ENCODE measurements at places on chromosomes 12 and 14.

DNA sequence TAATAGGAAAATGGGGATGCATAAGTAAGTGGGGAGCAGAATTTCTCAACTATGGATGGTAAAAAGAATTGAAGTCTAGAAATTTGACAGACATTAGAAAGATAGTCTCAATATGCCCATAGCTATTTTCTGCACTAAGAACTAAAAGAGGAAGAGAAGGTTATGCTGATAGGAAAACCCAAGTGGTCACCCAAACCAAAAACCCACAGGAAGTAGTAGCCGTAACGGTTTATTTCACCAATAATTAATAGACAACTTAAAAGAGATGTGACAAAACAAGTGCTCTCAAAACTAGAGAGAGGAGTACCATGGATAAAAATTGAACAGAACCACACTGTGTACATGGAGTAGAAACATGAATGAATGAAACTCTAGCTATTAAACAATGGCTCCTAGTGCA is 295.4 kb downstream of the FSCB start:
- DNase-seq = no peak

DNA sequence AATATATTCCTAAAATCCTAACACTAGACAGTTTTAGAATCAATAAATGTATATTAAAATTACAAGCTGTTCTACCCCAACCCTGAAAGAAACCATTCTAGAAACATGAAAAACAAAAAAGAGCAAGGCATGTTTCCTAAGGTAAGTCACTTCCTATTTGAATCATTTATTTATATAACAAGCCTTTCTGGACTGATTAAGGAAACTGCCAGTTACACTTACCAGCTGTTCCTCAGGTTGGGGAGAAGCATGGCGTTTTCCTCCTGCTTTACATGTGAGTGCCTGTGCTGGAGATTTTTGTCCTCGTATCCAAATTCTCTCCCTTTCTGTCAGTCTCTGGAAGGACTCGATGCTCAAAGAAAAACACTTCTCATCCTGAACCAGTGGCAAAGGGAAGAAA is 183.3 kb downstream of the EFCAB11 start:
- no peak for DNase-seq

DNA sequence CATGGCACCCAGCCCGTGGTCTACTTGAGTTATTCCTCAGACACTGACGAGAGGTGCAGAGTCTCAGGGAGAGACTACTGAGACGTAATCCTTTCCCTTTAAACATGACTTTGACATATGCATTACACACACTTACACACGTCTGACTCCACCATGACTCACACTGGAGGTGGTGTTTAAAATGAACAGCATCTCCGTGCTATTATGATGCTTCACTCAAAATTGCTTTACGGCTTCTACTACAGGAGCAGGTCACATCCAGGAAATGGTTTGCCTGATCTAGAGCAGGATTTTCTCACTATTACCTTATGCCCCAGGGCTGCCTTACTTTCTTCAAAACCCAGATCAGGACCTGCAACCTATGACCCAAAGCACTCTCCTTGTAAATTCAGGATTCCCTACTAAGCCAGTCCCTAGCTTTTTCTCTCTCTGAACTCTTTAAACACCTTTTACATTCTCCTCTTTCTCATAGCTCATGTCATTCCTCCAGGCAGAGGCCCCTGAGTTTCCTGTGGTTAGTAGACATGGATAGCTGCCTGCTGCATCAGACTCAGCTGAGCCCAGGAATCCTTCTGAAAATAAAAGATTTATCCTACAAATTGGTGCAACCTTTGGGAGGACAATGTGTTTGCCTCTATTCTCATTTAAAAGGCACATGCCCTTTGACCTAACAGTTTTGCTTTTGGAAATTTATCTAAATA is 31.2 kb downstream of the TMCC3 start:
- no peak for DNase-seq

DNA sequence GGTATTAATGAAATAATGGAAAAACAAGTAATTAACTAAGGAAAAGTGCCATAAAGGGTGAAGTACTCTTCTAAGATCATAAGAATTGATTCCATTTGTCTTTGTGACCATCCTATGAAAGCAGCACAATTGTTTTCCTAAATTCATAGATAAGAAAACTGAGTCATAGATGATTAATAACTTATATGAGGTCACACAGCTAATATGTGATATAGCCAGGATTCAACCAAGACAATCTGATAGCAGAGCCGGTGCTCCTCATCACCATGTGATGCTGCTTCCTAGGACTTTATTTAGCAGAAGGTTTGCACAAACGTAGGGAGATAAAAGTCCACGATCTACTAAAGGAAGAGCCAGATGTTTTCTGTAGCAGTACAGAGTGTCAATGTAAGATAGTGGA is 181.5 kb upstream of the SYT1 start:
- no peak for DNase-seq

- DNase-seq = no peak
Measured at GRCh38 chr12:113230315-113231234, 9.3 kb downstream of the TPCN1 start.

- no peak for DNase-seq
Measured at GRCh38 chr14:93263416-93263815, 56.4 kb downstream of the UBR7 start.

GRCh38 chr14:76510181-76510580 is 134.2 kb downstream of the ESRRB start:
- DNase-seq = no peak

DNA sequence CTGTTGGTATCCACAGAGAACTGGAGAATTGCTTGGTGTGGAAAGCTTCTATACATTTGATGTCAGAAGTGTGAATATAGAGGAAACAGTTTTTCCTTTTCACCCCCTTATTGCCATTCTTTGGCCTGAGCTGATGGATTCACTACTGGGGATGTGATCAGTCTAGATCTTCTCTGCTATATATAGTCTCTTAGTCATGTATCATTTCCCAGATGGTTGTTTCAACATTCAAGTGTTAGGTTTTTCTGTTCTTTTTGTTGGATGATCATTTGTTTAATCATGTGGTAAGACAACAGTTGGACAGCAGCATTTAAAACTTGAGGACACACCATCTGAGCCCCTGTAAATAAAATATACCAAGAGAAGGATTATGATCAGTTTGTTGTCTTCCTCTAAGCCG is 29.6 kb downstream of the TMX1 start:
- no peak for DNase-seq

DNA sequence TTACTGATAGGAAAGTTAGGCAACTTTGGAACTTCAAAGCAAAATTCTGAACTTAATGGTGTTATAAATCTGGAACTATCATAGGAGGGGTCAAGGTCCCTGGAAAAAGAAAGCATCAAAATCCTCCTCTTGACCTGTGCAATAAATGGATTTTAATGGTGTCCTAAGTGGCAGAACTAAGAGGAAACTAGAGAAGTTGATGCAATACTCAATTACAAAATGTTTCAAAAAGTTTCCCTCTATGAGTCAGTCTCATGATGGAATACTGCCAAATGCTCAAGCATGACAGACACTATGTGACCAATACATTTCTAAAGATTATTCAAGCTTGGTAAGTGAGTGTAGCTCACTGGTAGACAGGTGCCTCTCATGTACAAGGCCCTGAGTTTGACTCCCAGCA is 47.7 kb upstream of the ERGIC2 start:
- no peak for DNase-seq

DNA sequence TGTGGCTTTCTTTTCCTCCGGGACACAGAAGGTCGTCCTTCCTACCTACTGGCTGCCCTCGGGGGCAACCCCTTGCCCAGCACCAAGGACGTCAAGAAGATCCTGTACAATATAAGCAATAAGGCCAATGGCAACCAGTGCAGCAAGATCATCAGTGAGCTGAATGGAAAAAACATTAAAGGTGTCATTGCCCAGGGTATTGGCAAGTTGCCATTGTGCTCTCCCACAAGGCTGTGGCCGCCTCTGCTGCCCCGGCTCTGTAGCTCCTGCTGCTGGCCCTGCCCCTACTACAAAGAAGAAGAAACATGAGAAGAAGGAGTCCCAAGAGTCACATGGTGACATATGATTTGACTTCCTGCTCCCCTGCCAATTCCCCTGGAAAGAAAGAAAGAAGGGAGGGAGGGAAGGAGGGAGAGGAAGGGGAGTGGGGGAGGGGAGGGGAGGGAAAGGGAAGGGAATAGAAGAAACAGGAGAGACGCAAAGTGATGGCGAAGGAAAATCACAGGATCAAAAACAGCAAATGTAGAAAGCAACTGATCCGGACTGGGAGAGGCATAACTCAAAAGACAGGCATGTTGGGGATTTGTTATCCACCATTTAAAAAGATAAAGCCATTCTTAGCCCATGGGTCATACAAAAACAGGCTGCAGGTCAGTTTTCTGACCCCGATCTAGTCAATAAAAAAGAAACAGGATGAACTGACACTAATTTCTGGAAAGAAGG is 61.3 kb upstream of the RESF1 start:
- DNase-seq = no peak

GRCh38 chr12:84463741-84464495 is 448.7 kb downstream of the SLC6A15 start:
- DNase-seq = no peak

- no peak for DNase-seq
Measured at GRCh38 chr12:17159506-17160300, 553.7 kb upstream of the LMO3 start.

DNA sequence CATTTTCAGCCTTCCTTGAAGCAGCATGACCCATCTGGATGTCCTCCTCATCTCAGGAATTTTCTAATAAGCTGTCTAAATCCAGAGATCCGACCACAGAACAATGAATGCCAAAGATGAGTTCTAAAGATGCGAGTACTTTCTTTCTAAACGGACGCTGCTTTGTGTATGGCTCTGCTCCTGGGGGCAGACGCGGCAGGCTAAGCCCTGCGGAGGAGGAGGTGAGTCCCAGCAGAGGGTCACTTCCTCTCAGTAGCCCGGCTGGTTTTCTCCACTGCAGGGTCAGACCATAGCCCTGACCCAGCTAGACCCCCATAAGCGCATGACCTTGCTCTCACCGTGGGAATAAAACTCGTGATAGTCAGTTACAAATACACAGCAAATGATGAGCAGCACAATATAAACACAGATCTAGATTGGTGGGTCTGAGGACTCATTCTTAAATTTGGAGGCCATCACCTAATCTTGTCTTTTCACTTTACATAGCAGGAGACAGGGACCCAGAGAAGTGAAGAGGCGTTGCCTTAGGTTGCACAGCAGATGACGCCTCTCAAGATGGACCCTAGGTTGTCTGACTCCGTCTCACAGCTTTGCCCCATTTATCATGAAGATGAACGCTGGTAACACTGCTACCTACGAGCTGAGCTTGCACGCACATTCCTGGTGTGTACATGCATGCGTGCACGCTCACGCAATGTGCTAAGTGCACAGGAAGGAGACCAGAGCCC is 16.6 kb downstream of the SSH1 start:
- DNase-seq = no peak

GRCh38 chr14:92507174-92507768 is 6.3 kb upstream of the RIN3 start:
- DNase-seq = no peak

DNA sequence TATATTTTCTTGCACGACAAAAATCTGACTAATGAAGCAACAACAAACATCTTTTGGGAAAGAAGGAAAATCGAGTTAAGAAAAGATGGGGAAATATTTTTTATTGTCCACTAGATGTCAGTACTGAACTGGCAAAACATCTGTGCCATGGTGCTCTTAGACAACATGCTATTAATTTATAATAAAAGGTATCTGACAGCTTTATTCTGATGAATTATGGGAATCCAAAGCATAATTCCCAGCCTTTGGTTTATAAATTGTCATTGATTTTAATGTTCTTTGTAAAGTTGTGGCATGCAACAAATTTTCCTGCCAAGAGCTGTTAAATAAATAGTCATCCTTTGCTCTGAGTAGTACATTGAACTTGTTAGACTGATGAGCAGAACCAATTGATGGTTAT is 231.2 kb downstream of the ETNK1 start:
- peak; percentile 20 for DNase-seq

DNA sequence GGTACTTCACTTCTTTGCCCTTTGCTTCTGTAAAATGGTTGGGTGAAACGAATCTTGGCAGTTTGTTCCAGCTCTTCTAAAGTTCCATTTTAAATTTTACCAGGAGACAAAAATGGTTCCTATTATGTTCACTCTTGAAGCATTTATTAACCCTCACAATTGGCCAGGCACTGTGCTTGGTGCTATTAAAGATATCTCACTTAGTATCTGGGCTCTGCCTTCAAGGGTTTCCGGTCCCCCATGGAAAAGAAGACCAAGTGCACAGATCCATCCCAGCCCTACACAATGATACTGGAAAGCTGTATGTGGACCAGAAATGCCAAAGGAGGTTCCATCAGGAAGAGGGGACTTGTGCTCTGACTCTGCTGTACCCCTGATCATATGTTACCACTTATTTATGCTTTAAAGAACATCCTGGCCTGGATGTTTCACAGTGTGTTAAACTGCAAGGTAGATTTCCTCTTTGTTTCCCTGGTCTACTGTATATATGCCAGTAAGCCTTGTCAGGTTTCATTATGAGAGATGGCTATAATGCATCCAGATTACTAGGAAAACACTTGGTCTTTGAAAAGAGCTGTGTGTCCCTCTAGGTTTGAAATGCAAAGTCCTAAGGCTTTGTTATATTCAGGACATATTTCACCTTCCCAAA is 154.8 kb downstream of the PRKCH start:
- no peak for DNase-seq

GRCh38 chr12:10709808-10710207 is 13.3 kb downstream of the YBX3 start:
- no peak for DNase-seq

GRCh38 chr12:2149091-2149490 is 96.3 kb downstream of the CACNA1C start:
- no peak for DNase-seq

DNA sequence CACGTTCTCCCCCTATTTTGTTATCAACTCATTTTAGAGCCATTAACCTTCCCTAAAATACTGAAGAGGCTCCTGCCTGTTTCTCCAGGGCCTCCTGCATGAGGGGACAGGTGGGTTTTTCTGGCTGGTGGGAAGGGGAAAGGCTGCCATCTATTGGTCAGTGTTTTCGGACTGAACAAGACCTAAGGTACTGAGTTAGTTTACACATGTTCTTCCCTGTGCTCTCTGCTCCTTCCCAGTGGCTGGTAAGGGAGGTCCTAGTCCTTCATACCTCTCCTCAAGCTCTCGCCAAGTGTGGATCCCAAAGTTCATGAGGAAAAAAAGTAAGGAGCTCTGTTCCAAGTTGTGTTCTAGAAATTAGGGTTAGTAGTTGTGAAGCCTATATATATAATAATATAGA is 357.5 kb downstream of the FSCB start:
- peak; percentile 15 for DNase-seq

- DNase-seq = no peak
Measured at GRCh38 chr12:110677206-110677911, 11.6 kb downstream of the HVCN1 start.

GRCh38 chr12:13941258-13942249 is 39.8 kb downstream of the GRIN2B start:
- DNase-seq = peak; percentile 41

GRCh38 chr12:67710582-67710981 is 62.0 kb downstream of the DYRK2 start:
- DNase-seq = peak; percentile 70

- DNase-seq = no peak
Measured at GRCh38 chr14:101127224-101127623, 223.7 kb upstream of the RTL1 start.

GRCh38 chr14:99596071-99596627 is 7.9 kb downstream of the CCDC85C start:
- DNase-seq = no peak

- DNase-seq = no peak
Measured at GRCh38 chr14:32038876-32039275, 38.2 kb upstream of the ARHGAP5 start.

- peak; percentile 95 for DNase-seq
Measured at GRCh38 chr14:24095271-24096068, 1.4 kb downstream of the PCK2 start.

GRCh38 chr12:10612984-10613348 is 443 bp downstream of the MAGOHB start:
- no peak for DNase-seq

GRCh38 chr14:58488550-58488949 is 61.0 kb downstream of the KIAA0586 start:
- no peak for DNase-seq

Data from HuH-7 (cell line).